ENCODE measurements at places on chromosomes 16 and 17.
A peak's percentile ranks its signal among the peaks of the same experiment; 100 is the strongest.

GRCh38 chr16:79988721-79989220, 388.2 kb upstream of the MAF start:
- no peak for DNase-seq

DNA sequence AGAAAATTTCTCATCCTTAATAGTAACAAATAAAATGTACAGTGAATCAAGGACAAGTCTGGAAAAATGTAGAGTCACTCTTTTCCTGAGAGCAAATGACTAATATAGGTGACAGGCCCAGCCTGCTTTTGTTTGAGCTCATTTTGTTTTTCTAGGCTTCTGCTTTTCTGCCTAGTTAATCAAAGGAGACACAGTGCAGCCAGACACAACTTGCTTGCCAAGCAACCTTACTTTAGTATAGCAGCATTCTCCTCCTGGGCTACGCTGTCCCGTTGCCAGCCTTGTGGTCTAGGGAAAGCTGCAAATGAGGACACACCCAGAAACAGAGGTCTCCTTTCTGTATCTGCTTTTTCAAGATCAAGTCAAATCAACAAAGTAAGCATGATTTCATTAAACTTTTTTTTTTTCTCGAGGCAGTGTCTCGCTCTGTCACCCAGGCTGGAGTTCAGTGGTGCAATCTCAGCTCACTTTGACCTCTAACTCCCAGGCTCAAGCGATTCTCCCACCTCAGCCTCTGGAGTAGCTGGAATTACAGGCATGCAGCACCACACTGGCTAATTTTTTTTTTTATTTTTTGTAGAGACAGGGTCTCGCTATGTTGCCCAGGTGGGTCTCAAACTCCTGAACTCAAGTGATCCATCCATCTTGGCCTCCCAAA, 17.2 kb downstream of the GINS3 start:
- no peak for DNase-seq

DNA sequence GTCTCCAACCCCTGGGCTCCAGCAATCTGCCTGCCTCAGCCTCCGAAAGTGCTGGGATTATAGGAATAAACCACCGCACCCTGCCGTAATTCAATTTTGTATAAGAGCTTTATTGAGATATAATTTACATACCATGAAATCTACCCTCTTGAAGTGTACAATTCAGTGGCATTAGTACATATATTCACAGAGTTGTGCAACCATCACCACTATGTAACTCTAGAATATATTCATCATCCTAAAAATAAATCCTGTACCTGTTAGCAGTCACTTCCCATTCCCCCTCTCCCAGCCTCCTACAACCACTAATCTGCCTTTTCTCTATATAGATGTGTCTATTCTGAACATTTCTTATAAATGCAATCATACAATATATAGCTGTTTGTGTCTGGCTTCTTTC, 26.1 kb downstream of the TOM1L2 start:
- no peak for DNase-seq

- no peak for DNase-seq
Measured at GRCh38 chr17:77858291-77859034, 100.0 kb upstream of the TNRC6C start.

DNA sequence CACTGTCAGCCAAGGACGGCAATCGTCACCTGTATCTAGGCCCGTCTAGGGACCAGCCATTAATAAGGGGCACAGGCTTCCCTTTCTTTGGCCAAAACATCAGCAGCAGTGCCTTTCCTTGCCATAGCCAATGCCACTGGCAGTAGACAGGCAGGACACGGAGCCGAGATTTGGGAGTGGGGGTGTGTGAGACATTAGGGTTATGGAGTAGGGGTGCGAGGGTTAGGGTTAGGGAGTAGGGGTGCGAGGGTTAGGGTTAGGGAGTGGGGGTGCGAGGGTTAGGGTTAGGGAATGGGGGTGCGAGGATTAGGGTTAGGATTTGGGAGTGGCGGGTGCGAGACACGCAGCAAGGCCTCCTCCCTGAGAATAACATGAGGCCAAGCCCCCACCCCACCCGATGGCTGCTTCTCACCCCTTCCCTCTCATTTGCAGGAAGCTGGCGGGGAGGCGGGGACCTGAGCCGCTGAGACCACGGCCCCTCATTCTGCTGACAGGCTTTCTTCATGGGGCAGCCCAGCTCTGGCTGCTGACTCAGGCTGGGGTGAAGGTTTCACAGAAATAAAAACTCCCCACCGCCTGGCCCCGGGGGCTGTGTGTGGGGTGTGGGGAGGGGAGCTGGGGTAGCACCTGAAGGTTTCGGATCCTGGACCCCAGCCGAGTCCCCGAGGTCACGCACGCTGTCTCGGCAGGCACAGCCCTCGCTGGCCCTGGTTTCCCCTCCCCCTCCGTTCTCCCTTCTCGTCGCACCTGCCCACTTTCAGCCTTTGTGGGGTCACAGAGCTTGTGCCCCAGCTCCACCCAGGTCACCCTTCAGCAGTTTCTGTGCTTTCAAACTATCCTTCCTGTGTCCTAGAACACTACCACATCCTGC, 93.8 kb downstream of the PGS1 start:
- no peak for DNase-seq

- no peak for DNase-seq
Measured at GRCh38 chr16:82302042-82302727, 132.2 kb upstream of the MPHOSPH6 start.

DNA sequence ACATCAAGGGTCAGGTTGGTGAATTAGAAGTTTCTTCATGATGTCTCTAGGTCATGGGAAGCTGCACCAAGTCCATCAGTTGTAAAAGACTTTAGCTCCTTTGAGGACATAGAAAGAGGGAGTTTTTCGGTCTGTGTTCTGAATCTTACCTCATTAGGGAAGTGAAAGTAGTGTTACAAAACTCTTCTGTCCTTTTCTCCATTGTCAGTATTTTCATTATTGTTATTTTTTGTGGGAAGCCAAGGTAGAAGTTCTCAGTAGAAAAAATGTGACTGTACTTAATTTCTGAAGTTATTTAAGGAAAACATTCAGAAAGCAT, 24.2 kb downstream of the MAP3K3 start:
- no peak for DNase-seq

DNA sequence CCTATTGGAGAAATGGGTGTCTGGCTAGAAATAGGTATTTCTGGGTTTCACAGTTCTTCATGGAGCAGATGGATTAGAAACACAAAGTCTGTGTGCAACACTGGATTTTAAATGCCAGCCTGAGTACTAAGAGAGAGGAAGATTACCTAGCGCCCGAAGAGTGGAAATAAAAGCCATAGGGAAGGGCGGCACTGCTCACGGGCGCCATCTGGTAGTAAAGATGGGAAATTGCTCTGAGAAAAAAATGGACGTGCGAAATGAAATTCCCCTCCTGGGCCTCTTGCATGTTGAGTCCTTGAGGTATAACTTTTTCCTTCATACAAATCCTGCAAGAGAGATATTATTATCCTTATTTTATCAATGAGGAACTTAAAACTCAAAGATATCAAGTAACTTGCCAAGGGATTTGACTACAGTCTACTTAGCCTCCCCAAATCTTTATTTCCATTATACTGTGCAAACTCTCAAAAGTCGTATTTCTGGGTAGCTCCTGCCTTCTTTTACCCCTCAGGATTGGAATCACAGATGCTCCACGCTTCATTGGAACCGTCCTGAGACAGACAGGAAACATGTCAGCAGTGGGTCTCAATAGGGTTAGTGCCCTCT, 72.8 kb downstream of the MMD start:
- peak; percentile 15 for DNase-seq

DNA sequence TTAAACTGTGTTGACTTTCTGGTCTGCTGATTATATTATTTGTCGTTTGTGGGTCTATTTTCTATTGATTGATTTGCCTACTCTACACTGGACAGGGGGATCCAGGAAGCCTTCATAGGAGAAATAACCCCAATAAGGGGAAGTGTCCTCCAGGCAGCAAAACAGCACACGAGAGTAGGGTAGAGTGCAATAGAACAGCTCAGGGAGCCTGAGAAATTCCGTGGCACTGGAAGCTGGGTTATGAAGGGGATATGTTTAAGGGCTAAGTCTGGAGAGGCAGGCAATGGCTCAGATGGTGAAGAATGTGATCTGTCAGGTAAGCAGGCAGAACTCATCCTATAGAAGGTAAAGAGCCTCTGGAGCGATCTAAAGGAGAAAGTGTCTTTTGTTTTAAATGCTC, 20.9 kb downstream of the GP2 start:
- no peak for DNase-seq

- no peak for DNase-seq
Measured at GRCh38 chr17:60102632-60103096, 23.9 kb upstream of the HEATR6 start.

DNA sequence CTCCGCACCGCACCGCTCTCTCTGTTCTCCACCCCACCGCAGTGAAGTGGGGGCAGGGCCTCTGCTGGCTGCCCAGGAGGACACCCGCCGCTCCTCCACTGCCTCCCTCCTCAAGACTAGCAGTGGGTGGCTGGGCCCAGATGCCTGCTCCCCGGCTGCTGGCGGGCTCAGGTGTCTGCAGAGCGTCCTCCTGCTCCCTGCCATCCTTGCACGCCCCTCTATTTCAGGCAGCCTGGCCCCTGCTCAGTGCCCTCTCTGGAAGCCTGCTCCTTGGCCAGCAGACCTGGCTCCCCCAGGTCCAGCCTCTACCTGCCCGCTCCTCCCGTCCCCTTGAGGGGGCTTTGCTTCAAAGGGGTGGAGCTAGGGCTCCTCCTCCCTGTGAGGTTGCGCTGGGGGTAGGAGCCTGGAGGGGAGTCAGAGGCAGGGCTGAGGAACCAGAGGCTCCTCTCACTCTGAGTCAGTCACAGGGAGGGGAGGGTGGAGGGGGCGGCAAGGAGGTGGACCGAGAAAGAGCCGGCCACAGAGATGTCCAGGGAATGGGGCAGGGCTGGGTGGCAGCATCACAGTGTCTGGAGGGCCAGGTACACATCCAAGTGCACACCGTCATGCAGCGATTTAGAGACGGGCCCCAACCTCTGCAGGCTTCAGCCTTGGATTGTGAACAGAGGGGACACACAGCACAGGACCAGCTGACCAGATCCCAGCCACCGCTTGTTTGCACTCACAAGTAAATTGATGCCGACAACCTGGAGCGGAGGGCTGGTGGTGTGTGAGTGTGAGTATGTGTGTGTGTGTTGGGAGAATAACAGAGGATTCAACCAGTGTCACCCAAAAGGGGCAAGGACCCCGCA, 9.8 kb upstream of the TMEM92 start:
- DNase-seq: no peak

- no peak for DNase-seq
Measured at GRCh38 chr16:14106457-14106856, 35.3 kb downstream of the MRTFB start.

- no peak for DNase-seq
Measured at GRCh38 chr17:27244491-27245223, 49.3 kb upstream of the WSB1 start.
